HuH-7 (cell line): ENCODE measurements at places on chromosomes 7 and 10.

- DNase-seq, result peak; percentile 64
Observed at GRCh38 chr10:73910401-73910763, 550 bp upstream of the PLAU start.

- no peak for DNase-seq
Observed at GRCh38 chr10:73907841-73908517, 3.0 kb upstream of the PLAU start.

DNA sequence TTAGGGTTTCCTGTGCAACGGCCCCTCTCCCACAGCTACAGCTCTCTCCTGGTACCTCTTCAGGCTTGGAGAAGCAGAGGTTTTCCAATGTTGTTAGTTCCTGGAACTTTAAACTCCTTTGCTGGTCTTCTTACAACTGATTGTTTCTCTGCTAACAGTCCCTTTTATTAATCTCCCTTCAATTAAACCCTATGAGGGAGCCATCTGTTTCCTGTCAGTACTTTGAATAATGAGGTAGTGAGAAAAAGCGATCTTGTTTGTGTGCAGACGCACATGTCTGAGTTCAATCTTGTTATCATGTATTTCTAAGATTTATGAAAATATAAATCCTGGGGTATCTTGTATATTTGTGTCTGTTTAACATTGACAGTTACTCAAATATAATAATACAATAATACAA is 102.4 kb downstream of the MDFIC start:
- no peak for DNase-seq

DNA sequence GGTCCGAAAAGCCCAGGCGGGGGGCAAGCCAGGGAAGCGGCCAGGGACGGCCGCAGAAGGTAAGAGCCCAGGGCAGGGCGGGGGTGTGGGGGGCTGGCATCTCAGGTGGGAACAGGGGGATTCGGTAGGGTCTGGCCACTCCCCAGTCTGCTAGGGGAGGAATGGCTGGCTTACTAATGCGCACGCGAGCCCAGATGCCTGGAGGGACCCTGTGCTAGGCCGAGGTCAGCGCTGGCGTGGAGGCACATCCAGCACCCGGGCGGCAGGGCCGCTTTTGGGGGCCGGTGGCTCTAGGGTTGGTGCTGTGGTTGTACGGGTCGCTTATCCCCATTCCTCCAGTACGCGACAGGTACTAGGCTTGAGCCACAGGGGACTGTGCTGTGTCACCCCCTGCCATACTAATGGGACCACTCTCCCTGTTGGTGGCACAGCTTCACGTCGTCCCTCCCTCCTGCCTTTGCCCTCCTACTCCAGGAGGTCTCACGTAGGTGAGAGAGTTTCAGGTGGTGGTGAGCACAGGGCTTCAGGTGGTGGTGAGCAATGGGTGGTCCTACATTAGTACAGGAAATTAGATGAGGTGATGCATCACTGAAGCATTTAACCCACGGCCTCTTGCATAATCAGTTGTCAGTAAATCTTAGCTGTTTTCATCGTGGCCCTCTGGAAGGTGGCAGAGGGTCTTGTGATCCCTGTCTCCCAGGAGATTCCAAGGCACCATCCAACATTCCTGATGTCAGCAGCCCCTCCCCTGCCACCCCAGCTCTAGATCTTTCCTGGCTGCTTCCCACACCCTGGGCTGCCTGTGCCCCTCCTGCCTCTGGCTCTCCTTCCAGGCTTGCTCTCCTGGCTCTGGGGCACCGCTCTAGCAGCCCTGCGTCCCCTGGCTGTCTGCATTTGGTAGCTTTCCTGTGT is 971 bp downstream of the AEBP1 start:
- DNase-seq, result no peak

GRCh38 chr7:9026121-9026520 is 592.7 kb downstream of the NXPH1 start:
- no peak for DNase-seq

- DNase-seq, result peak; percentile 58
Observed at GRCh38 chr10:6014241-6014761, 37.0 kb upstream of the IL15RA start.

DNA sequence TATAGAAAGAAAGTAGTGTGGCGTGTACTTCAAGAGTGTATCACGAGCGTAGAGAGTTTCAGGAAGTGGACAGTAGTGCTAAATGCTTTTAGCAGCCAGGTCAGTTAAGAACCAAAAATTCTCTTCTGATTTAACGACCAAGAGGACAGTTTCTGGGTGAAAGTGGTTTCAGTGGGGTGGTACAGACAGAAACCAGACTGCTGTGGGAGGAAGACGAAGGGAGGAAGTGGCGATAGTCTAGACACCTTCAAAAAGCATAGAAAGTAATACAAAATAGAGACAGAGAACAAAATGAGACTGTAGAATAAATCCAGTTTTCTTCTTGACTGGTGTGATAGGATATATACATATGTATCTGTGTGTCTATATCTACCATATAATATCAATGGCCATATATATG is 93.5 kb downstream of the MBL2 start:
- DNase-seq, result no peak

DNA sequence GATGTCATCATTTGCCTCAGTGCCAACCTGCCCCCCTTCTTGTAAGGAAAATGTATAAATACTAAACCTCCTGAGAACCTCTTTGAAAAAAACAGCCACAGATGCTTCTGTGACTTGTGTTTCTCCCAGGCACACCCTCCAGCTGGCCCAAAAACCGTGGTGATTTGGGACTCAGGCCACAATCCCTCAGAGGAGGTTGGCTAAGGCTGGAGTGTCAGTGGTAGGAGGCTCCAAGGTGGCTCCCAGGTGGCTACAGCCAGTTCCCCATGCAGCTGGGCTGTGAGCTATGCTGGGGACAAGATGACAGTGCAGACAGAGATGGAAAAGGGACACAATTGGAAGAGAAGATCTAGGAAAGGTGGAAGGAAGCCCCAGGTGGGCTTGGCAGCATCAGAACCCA is 104.7 kb downstream of the CPXM2 start:
- no peak for DNase-seq

- no peak for DNase-seq
Observed at GRCh38 chr10:28790146-28790545, 112.8 kb downstream of the BAMBI start.

DNA sequence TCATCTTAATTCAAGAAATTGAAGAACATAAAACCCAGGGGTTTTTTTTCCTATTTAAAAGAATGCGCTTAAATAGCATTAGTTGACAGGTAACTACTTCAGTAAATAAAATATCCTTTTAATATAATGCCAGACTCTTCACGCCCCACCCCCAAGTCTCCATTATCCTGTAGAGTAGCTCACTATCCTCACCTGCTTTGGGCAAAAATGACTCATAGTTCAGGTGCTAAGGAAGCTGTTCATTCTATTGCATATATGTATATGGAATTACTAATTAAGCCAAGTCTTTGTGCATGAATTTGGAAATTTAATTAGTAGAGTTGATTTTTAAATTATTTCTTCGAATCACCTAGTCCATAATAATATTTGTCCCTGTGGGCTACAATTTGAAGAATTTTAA is 656.8 kb upstream of the ANKRD30A start:
- DNase-seq, result no peak

DNA sequence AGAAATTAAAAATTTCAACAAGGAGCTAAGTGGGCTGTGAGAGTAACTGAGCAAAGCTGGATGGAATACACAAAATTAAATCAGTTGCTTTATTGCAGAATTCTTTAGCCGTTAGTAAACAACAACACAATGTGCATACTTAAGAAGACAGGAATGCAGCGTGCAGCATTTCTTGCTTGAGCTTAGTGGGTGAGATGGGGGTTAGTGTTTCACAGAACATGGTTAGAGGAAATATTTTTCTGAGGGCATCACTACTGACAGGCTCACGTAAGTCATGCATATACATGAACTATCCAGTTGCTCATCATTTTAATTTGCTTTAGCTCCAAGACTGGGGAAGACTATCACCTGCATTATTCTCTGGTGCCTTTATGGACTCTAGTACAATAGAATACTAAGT is 80.8 kb downstream of the CD36 start:
- no peak for DNase-seq

DNA sequence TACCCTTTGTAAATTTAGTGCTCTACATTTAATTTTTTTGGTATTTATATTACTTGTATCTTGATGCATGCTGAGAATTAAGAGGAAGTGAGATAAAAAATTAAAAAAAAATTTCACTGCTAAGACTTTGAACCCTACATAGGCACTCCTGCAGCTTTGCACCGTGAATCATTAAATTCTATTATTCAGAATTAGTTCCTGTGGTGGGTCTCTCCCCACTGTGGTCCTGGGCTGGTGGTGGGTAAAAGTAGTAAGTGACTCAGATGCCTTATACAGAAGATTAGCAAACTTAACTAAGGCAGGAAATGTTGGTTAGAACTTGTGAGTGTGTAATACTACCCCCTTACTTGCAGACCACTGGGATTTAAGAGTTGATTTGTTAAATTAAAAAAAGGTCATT is 72.6 kb downstream of the AP3M1 start:
- DNase-seq, result no peak

GRCh38 chr7:124701955-124702354 is 63.6 kb downstream of the GPR37 start:
- peak; percentile 42 for DNase-seq

DNA sequence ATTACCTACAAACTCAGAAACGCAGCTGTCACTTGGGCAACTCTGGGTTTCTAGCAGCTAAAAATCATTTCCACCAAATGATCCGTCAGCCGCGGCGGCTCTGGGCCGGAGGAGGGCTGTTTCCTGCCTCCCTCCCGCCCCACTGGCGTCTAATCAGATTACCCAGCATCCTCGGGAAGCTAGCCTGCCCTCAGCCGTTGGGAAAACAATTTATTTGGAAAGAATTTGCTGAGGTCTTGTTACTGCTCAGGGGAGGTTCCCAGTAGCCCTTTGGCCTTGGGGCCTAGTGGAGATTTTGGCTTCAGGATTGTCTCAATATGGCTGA is 65.0 kb upstream of the ADGRA1 start:
- DNase-seq, result no peak

- no peak for DNase-seq
Observed at GRCh38 chr10:70661623-70662361, 10.5 kb upstream of the ADAMTS14 start.

GRCh38 chr10:14606633-14607032 is 168.1 kb downstream of the FAM107B start:
- DNase-seq, result no peak

DNA sequence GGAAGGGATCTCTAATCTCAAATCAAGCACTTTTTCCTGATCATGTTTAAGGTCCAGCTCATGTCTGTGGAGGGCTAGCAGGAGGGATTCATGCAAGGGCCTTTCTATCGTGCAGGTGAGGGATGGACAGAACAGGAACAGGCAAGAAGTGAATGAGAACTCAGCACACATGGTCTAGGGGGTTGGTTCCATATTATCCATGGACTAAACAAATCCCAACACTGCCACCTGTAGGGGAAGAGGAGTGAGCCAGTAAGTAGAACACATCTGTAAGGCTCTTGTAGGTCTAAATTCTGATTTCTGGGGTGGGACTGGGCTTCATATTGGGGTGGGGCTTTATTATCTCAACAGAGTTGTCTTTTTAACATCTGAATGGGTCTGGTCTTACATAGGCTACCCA is 138.0 kb upstream of the TARP start:
- peak; percentile 18 for DNase-seq

DNA sequence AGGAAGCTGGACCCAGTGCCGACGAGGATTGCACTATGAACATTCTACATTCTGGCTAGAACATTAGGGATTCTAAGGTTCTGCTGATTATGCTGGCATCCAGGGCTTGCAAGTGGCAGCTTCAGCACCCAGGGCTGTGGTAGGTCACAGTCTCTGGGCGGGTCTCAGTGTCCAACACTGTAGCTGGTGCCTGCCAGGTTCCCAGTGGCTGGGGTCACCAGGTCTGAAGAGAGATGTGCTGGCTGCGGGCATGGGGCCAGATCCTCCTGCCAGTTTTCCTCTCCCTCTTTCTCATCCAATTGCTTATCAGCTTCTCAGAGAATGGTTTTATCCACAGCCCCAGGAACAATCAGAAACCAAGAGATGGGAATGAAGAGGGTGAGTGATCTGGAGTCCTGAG is at the start of gene PTTG1IP2:
Gene PTTG1IP2 (plus strand): TSS at position 86 of the 400 bp plus-strand sequence. CDS start 148 bp downstream, at position 234.
- DNase-seq, result no peak

- no peak for DNase-seq
Observed at GRCh38 chr10:59234816-59235429, 58.5 kb downstream of the PHYHIPL start.

- DNase-seq, result no peak
Observed at GRCh38 chr7:18520450-18521235, 25.1 kb downstream of the HDAC9 start.

GRCh38 chr7:45158471-45158870 is 880 bp downstream of the RAMP3 start:
- no peak for DNase-seq

- DNase-seq, result no peak
Observed at GRCh38 chr10:101071885-101072433, 10.2 kb downstream of the KAZALD1 start.

GRCh38 chr10:21069278-21069677 is 172.2 kb upstream of the NEBL start:
- no peak for DNase-seq

DNA sequence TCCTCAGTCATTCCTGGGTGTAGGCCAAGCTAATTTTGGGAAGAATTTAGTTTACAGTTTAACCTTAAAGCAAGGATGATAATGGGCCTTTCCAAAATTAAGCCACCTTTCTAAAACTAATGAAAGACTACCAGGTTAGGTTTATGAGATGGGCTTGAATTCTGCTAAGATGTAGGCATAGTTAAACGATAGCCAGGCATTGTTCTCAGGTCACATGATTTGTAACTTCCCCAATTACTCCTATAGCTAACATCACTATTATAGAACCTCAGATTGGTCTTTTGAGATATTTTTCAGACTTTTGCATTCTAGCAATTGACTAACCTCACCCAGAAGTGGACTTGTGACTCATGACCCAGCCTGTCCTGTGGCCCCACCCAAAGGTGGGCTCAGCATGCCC is 7.0 kb upstream of the NUB1 start:
- no peak for DNase-seq

- no peak for DNase-seq
Observed at GRCh38 chr7:104410742-104411141, 82.3 kb downstream of the LHFPL3 start.

- DNase-seq, result no peak
Observed at GRCh38 chr7:26186364-26187311, 13.9 kb downstream of the HNRNPA2B1 start.

- DNase-seq, result peak; percentile 70
Observed at GRCh38 chr10:103069453-103070331, 123.4 kb downstream of the NT5C2 start.

DNA sequence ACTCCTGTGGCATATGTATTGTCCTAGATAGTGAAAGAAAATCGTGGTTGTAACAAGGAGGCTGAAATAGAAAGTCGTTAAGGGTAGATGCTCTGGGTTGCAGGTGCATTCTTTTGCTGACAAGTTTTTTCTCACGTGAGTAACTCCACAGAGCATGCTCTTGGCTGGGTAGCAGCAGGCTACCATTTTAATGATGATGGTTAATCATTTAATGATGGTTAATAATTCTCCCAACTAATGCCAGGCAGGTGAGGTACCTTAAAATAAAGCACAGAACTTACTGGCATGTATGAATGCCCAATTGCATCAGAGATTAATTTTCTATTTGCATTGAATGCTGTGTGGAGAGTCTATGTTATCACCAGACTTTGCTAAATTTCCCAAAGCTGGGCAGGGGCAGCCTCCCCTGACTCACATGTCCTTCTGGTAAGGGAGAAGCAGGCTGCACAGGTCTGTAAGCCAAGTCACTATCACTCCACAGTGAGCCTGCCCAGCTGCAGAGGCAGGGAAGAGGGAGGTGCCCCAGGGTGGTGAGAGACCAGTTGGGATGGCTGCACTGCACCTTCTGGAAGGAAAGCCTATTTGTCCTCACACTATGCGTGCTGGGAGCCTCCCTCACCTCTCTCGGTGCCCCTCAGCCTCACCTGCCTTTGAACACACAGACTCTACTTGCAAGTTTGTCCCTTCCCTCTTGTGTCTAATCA is 287.0 kb upstream of the IGFBP3 start:
- DNase-seq, result no peak

- no peak for DNase-seq
Observed at GRCh38 chr10:48652344-48652743, 32.3 kb upstream of the WDFY4 start.
